ENCODE measurements at places on chromosomes 16 and 17. TPM values are rescaled to one million over a fixed set of nuclear protein-coding genes. Genes with fewer than 3 reads are reported as not detected.
A peak's percentile ranks its signal among the peaks of the same experiment; 100 is the strongest.

- no peak for DNase-seq
These were observed 818 bp upstream of the BCAS3 start for GRCh38 chr17:60676758-60677307.

DNA sequence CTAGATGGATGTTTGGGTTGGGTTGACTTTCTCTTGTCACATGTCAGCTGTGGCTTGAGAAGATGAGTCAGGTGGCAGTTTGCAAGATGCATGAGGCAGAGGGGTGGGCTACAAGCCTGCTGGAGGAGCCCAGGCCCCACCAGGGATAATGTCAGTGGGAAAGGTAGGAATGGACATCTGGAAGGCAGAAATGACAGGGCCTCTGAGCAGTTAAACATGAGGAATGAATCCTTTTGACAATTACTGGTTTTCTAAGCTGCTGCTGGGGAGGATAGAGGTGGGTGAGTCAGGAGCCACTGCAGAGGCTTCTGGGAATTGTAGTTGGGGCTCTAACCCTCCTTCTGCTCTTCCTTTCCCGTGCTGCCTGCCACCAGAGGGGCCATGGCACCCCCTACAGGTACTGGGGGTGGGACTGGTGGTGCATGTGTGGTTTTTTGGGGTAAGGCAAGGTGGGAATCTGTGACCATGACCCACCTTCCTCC, 15.7 kb downstream of the SLC52A1 start:
- no peak for DNase-seq

DNA sequence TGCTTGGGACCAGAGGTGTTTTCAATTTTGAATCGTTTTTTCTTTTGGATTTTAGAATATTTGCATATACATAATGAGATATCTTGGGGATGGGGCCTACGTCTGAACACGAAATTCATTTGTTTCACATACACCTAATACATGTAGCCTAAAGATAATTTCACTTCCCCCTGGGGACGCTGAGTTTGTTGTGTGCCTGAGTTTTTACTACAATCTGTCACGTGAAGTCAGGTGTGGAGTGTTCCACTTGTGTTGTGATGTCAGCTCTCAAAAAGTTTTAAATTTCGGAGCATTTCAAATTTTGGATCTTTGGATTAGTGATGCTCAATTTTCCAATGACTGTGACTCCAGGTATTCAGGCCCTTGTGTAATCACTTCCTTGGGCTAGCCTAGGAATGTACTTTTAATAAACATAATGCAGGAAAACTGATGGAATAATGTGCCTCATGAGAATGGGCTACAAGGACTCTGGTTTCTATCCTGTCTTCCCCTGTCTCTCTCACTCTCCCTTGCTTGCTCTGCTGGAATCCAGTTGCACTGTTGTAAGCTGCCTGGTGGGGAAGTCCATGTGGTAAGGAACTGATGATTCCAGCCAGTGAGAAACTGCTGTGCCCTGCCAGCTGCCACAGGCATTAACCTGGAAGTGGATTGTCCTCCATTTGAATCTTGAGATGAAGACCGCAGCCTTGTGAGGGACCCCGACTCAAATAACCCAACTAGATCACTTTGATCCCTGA, 403.8 kb downstream of the SHISA9 start:
- no peak for DNase-seq

- no peak for DNase-seq
These were observed 405.9 kb upstream of the RBFOX1 start for GRCh38 chr16:6926762-6927161.

GRCh38 chr17:80845069-80845862, 146.4 kb upstream of the CHMP6 start:
- DNase-seq: no peak

DNA sequence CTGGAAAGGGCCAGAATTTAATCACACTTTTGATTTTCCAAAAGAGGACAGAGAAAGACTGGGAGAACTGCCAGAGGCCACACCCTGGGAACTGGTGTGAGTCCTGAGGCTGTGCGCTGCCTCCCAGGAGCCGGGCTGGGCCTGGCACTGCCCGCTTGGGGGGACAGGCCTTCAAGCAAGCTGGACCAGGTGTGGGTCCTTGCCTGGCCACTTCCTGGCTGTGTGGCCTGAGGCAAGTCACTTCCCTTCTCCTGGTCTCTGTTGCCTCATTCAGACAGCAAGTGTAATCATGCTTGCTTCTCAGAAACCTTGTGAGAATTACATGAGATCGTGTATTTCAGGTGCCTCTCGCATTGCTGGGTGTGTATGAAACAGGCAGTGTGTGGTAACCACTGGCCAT, 143.0 kb downstream of the SNX29 start:
- no peak for DNase-seq

DNA sequence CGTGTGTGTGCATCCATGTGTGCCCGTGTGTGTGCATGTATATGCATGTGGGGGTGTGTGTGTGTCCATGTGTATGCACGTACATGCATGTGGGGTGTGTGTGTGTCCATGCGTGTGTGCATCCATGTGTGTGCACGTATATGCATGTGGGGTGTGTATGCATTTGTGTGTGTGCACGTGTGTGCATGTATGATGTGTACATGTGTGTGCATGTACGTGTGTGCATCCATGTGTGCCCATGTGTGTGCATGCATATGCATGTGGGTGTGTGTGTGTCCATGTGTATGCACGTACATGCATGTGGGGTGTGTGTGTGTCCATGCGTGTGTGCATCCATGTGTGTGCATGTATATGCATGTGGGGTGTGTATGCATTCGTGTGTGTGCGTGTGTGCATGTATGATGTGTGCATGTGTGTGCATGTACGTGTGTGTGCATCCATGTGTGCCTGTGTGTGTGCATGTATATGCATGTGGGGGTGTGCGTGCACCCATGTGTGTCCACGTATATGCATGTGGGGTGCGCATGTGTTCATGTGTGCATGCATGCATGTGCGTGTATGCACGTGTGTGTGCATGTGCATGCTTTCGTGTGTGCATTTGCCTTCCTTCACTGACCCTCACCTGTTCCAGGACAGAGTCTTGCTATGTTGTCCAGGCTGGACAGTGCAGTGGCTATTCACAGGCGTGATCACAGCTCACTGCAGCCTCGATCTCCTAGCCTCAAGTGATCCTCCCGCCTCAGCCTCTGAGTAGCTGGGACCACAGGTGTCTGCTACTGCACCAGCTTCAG, 129.6 kb upstream of the TNRC6C start:
- DNase-seq: no peak

DNA sequence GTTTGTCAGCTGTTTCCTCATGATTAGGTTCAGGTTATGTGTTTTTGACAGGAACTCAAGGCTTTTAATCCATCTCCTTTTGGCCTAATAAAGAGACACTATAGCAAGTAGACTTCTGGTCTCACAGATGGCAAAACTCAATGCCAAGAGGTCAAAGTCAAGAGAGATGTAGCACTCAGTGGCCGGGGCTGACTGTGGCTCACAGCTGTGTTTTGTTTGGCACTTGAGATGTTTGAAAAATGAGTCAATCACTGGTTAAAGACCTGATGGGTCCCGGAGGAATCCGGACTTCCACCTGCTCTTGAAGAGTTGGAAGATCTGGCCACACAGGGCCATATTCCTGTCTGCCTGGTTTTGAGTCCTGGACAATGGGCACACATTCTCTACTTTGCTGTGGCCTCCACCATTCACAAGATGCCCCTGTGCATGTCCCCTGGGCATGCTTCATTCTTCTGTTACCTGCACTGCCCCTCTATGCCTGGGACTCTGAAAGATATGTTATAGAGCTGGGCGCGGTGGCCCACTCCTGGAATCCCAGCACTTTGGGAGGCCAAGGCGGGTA, 210.3 kb downstream of the SNX29 start:
- DNase-seq: no peak

GRCh38 chr16:4172070-4172469, 55.8 kb upstream of the ADCY9 start:
- no peak for DNase-seq

GRCh38 chr16:60810250-60810649, 1226.0 kb downstream of the CDH8 start:
- no peak for DNase-seq

DNA sequence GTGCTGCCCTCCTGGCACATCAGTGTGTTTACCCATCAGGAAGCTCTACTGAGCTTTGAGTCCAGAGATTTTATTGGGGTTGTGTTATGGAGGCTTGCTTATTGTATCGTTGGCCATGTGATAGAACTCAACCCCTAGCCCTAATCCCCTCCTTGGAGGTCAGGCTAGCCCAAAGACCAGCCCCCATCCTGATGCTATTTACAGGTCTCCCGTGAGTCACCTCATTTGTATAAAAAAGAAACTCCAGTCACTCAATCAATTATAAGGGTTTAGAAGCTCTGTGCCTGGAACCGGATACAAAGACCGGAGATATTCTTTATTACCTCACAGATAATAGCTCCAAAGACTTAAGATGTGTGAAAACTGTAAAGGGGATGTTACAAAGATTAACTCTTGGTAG, 405.9 kb downstream of the CNTNAP4 start:
- no peak for DNase-seq

- DNase-seq: no peak
These were observed 8.5 kb downstream of the TIMM22 start for GRCh38 chr17:1005361-1005946.

DNA sequence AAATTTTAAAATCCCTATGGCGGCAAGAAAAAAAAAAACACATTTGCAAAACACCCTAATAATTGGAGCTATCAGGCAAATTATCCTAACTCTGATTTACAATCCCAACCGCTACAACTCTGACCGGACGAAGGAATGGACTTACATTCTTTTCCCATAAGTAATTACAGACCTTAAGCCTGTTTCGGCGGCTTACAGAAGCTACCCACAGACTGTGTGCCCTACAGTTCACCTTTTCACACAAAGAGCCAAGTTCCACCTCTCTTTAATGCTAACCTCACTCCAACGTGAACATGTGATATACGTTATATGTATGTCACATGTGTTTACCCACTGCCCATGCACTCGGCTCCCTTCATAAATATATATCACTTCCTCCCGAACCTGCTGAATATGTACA, 8.7 kb upstream of the MEAK7 start:
- no peak for DNase-seq

DNA sequence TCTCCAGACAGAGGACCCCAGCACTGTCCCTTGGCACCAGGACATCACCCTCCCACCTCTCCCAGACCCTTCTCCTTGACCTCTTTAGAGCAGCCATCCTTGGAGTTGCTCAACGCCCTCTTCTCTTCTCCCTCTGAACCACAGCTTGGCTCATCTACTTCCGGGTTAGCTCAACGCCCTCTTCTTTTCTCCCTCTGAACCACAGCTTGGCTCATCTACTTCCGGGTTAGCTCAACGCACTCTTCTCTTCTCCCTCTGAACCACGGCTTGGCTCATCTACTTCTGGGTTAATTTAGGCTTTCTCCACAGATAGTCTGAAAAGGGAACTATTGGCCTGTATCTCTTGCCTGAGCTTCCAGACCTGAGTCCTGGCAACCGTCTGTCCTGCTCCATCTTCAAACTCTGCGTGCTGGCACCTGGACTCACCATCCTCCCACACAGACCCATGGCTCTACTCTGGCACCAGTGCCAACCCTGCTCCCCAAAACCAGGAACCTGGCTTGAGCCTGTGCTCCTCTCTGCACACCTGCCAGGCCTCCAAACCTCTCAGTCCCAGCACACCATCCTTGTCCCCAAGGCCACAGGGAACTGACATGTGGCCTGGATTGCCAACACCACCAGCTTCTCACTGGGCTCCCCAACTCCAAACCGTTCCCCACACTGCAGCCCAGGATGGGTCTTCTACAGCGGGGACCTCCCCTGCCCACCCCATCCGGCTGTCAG, 25.3 kb upstream of the FAAP100 start:
- no peak for DNase-seq

- peak; percentile 89 for DNase-seq
These were observed 52.1 kb downstream of the CUEDC1 start for GRCh38 chr17:57902800-57903759.

- DNase-seq: no peak
These were observed 265.5 kb downstream of the FOXL1 start for GRCh38 chr16:86843812-86844211.

DNA sequence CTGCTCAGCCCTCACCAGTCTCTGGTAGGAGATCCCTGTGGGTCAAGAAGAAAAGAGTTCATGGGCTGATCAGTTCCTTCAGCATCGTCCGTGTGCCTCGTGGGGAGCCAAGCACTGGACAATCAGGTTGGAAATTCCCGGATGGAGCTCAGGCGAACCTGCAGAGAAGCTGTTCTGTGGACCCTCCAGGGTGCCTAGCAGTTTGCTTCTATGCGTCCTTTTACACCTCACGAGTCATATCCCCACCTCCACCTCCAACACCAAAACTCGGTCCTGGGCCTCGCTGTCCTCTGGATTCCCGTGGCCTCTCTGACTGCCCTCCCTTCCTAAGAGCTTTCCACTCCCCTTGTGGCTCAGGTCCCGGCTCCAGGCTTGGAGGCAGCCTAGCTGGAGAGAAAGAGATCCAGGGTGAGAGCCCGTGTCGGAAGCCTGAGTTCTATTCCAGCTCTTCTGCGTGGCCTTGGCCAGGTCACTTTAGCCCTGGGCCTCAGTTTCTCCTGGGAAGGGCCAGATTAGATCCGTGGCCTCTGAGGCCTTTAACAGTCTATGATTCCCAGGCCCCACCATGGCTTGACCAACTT, 26.2 kb upstream of the PIK3R6 start:
- no peak for DNase-seq

DNA sequence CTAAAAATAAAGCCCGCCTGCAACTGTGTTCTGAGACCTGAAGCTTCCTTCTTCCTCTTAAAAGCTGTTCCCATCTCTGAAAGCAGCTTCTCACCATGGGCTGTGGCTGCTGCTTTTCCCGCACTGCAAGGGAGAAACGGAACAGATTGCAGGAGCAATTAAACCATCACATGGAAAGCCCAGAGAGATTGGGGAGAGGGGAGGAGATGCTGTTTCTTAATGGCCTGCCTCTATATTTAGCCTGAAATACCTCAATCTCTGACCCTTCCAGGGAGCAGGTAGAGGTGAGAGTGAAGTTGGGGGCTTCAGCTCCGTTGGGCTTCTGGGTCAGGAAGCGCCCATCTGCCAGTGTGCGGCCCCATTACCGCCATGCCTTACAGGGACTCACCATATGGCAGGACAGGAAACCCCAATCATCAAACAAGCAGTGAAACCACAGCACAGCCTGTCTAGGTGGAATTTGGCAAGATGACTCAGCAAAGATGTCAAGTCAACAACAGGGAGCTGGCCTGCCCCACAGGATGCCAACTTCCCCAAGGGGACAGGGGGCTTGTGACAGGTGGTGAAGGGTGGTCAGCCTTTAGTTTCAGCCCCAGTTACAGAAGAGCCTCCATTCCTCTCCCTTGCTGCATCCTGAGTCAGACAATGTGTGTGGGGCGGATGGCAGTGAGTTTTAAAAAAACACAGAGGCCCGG, 286.6 kb upstream of the CCL2 start:
- peak; percentile 83 for DNase-seq

IGF2BP1 gene
- 2.4 TPM for total RNA-seq

TAC4 gene
- total RNA-seq: not detected

PTX4 gene
- total RNA-seq: not detected

OTOA gene
- 0.51 TPM for total RNA-seq

ERCC4 gene
- 12.5 TPM for total RNA-seq

PRSS22 gene
- not detected for total RNA-seq

TMED6 gene
- total RNA-seq: 0.48 TPM

FDXR gene
- total RNA-seq: 62.0 TPM

SLC5A10 gene
- total RNA-seq: not detected

QRICH2 gene
- total RNA-seq: 0.35 TPM

RGS9 gene
- total RNA-seq: 6.2 TPM

SSTR5 gene
- not detected for total RNA-seq

HYDIN gene
- not detected for total RNA-seq

Measured in GM12878 (cell line).